Activated CD8-positive, alpha-beta memory T cell treated with anti-CD3 and anti-CD28 coated beads for 1 hour (primary cell): ENCODE measurements at places on chromosomes 7 and 10.

DNA sequence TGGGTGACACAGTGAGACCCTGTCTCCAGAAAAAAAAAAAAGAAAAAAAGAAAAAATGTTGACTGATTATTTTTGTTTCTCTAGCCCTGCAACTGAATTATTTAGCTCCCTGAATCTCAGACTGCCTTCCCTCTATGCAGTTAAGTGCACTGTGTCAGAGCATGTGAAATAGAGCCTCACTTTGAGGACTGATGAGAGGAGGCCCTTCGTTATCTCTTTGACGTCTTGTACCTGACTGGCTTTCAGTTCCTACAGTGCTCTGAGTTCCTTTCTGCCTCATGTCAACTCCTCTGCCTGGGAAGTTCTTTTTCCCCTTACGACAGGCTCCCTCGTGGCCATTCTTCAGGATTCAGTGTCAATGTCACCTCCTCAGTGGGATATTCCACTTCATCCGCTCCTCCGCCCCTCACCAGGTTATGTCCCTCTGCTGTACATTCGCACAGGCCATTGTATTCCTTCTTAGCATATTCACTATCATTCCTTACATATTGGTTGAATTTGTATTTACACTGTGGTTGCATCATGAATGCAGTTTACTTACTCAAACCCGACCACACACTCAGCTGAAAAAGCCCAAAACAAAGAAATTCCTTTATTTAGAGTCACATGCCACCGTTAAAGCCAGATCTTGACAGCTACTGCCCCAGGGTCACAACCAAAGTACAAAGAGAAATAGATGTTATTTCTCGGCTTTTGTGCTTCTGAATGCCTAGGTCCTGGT lies 18.1 kb upstream of the CAMK2G start:
- no peak for DNase-seq

GRCh38 chr7:144386741-144387140 lies 16.8 kb downstream of the NOBOX start:
- DNase-seq: no peak

DNA sequence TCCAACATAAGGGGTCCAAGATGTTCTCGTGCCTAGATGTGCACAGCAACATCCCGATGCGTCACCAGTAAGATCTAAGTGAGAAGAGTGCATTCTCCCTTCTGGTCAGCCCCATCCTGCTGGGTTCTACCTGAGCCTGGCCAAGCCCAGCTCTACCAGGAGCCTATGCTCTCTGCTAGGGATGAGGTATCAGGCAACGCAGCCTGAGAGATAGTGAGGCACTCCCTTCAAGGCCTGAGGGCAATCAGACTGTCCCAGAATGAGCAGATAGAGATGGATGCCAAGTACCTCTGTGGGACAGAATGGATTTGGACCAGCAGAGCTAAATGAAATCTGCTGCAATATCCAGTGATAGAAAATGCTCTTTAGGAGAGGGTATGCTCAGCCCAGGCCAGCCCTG lies 26.7 kb downstream of the DDC start:
- DNase-seq: no peak

- DNase-seq: no peak
Measured at GRCh38 chr10:60722623-60723022, 55.7 kb upstream of the CDK1 start.
